ENCODE measurements at places on chromosomes 13 and 19.

GRCh38 chr13:112957295-112957677 is 11.7 kb upstream of the MCF2L start:
- no peak for DNase-seq

DNA sequence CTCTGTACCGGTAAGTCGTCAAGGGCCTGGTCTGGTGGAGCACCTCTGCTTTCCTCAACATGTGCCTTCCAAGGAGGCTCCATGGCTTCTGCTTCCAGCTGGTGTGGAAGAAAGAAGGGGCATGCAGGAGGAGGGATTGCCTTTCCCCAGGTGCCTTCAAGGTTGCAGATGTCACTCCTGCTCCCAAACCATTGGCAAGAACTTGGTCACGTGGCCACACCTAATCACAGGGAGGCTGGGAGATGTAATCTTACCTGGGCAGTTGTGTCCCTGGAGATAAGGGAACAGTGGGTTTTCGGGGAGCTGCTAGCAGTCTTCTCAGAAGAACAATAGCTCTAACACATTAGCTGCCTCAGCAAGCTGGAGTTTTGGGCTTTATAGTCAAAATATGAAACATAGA is 9.7 kb upstream of the GPR18 start:
- no peak for DNase-seq

DNA sequence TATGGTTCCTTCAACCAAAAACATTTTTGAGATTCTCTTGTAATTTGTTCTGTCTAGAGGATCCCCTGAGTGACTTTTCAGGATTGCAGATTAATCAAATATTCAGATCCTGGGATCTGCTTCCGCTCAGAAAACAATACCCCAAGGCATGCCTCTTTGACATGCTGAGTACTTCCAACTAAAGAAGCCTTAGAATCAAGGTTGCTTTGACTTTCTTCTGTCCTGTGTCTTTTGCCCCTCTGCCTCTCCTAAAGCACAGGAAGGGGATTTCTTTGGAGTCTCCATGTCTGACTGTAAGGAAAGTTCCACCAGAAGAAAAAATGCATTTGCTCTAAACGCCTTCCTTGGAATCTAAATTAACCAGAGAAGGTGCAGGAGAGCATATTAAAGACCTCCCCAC is 431.5 kb downstream of the FGF14 start:
- DNase-seq = no peak

GRCh38 chr19:795073-795611 is 2.1 kb upstream of the PTBP1 start:
- DNase-seq = no peak

DNA sequence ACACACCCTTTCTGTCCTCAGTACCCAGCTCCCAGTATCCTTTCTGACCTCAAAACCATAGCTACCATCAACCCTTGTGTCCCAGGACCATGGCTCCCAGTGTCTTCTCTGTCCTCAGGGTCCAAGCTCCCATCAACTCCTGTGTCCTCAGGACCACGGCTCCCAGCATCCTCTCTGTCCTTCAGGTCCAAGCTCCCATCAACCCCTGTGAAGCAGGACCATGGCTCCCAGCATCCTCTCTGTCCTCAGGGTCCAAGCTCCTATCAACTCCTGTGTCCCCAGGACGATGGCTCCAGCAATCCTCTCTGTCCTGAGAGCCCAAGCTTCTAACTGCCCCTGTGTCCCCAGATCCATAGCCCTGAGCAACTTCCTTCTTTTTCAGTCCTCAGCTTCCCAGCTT is 1.7 kb upstream of the CADM4 start:
- no peak for DNase-seq

DNA sequence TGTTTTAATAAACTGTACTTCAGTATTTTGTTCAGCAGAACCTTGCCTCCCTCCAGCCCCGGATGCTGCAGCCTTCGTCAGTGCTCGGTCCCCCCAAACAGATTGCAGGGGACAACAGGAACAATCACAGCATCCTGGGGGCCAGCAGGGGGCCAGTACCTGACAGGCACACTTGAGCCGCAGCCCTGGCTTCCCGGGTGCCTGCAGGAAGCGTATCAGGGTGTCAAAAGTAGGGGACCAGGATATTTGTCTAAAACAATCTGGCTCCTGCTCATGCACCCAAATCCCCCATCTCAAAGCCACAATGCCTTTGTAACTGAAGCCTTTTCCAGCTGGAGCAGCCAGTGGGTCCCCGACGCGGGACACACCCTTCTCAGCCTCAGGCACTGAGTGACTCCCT is 167.5 kb upstream of the TSHZ3 start:
- DNase-seq = no peak

DNA sequence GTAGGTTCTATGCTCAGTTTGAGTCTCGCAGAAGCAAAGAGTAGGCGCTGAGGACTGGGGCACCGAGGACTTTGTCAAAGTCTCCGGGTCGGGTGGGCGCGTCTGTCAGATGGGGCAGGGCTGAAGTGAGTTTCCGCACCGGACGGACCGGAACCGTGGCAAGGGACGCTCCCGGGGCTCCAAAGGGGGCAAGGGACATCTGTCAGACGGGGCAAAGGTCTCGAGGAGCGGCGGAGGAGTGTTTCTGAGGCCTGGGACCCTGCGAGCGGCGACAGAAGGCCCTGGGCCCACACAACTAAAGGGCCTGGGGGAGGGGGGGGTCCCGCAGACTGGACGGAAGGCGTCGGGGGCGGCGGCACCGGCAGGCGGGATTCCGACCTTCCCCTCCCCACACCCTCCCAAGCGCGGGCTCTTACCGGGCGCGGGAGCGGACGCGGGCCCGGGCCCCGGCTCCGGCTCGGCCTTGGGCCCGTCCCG is 13.3 kb upstream of the AKAP8L start:
- peak; percentile 34 for DNase-seq

Data from activated CD4-positive, alpha-beta T cell treated with anti-CD3 and anti-CD28 coated beads, Interleukin-2, amount 10 ng/mL, durations not matched to agents 7 days and 5 days (primary cell).